NCI-H2029 (cell line): ENCODE measurements at places on chromosomes 6 and 20.
A peak's percentile ranks its signal among the peaks of the same experiment; 100 is the strongest.

DNA sequence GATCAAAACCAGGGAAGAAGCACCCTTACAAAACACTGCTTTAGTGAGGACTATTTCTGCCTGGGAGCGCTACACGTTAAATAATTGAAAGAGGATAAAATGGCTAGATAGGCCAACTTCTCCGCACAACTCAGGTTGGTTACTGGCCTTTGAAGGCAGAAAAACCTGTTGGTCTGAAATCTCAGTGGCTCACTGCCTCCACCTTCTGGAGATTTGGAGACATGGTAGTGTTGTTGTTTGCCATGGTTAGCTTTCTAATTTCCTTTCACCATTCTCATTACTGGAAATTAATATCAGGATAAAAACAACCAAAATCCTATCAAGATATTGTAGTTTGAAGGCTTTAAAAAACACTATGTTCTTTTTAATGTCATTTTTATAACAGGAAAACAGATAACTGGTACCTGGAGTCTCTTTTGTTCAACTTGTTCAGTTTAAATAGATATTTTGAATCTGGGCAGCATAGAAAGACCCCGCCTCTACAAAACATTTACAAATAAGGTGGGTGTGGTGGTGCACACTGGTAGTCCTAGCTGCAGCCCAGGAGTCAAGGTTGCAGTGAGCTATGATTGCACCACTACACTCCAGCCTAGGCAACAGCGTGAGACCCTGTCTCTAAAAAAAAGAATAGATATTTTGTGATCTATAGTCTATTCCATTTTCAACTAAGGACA, 27.5 kb upstream of the BCLAF1 start:
- peak; percentile 12 for DNase-seq

DNA sequence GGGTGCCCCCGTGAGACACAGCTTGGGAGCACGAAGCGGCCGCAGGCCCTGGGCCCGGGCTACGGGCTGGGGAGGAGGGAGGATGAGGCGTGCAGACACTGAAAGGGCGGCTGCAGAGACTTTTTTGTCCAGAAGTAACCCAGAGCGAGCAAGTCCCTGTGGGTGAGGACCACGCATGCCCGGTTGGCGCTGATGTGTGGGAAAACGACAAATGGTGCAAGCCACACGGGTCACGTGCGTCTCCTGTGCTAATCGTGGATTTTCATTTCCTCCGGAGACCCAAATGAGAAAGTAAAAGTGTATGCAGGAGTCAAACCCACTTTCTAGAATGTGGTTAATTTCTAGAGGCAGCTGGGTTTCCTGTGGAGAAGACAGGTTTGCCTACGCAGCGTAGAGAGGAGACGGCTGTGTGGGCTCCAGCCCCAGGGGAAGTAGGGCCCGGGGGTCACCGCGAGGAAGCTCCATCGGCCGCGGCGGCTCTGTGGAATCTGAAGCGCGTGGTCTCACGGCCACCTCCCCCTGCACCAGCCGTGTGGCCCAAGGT, 19.0 kb downstream of the DLL1 start:
- DNase-seq = no peak

DNA sequence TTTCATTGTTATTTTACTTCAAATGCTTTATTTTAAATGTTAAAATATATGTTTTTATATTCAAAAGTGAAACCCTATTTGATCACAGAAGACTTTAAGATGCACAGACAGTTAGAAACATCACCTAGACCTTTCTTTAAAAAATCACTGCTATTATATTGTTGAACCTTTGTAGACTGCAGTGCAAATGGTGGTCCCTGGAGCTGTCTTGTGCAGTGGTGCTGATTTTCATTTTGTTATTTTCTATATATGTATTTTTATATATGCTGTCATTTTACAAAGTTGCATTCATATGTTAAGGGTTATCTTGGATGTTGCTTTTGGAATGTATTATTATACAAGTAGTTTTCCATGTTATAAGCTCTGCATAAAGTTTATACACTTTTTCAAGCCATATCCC, 18.7 kb upstream of the HLA-B start:
- no peak for DNase-seq

DNA sequence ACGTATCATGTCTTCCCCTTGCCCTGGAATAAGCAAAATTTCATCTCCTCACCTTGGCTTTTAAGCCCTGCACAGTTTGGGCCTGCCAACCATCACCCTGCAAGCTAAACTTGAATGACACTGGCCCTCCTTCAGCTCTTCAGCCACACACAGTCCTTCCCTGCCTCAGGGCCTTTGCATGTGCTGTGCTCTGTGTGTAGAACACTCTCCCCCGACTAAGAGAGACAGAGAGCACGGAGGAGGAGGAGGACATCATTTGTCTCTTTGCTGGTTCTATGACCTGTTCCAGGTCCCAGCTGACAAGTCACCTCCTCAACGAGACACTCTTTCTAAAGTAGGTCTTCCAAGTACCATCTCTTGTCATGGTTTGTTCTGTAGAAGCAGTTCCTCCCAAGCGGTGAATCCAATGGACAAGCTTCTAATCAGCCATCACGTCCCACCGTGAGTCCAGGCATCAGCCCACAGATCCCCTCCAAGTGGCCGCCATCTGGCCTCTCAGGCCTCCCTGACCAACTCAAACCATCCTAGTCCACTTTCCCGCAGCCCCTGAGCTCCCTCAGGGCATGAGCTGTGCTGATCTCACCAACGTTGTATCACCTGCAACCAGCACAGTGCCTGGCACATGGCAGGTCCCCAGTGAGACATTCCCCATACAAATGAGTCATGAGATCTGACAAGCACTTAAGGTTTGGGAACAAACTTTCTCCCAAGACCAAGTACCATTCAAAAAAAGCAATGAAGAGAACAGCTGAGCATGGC, 30.5 kb downstream of the NFATC2 start:
- no peak for DNase-seq
